ENCODE measurements at places on chromosomes 7 and 10.

DNA sequence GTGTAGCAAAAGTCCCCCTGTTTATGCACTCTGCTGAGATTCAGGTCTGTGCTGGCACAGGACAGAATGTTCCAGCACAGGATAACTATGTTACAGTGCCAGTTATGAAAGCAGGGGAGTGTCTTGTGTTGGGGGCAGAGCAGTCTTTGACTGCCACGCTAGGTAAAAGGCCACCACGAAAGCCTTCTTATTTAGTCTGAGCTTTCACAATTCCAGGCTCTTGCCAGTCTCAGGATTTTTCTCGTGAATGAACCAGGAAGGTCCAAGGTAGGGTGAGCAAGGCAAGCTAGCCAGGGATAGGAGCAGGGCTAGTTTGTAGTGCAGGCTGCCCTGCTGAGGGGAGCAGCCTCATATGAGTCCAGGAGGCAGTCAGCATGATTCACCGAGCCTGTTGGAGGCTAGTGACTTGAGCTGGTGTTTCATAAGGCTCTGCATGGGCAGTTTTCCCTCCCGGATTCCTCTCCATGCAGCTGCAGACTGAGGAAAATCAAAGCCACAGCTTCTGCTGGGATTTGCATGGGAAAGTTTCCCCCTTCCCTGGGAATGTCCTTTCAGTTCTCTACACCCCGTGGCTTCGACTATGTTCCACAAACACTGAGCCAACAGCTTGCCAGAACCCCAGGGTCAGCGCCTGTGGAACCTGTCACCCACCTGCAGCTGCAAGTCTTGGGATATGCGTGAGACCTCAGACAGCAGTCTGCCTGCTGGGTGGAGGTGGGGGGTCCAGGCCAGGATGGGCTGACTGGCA lies 112.3 kb downstream of the JCAD start:
- no peak for DNase-seq

GRCh38 chr7:12323415-12323814 lies 80.2 kb downstream of the VWDE start:
- DNase-seq, result no peak

DNA sequence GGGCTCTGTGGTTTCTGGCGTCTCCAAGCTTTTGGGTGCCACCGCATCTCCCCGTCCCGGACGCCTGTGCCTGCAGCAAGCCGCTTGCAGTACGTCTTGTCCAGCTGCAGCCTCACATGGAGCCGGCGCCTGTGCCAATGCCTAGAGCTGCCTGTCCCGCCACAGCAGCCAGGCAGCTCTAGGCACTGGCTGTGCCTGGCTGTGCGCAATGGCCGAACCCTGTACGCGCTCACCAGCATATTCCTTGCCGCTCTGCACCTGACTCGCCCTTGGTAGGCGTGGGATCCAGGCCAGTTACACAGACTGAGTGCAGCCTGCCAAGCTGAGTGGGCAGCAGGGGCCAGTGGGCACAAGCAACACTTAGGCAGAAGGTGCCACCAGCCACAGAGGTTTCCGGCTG lies 381.2 kb upstream of the SORCS1 start:
- no peak for DNase-seq

GRCh38 chr10:110413903-110414547 lies 83.7 kb upstream of the DUSP5 start:
- DNase-seq, result no peak

DNA sequence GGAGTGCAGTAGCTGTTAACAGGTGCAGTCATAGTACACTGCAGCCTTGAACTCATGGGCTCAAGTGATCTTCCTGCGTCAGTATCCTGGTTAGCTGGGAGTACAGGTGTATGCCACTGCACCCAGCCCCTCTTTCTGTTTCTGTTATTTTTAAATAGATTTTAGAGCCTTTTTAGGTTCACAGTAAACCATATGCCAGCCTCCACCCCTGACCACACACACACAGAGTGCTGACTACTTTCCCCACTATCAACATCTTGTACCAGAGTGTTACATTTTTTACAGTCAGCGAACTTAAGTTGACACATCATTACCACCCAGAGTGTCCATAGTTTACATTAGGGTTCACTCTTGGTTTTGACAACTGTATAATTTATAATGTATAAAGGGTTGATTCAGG lies 32.1 kb downstream of the MARCHF5 start:
- no peak for DNase-seq

DNA sequence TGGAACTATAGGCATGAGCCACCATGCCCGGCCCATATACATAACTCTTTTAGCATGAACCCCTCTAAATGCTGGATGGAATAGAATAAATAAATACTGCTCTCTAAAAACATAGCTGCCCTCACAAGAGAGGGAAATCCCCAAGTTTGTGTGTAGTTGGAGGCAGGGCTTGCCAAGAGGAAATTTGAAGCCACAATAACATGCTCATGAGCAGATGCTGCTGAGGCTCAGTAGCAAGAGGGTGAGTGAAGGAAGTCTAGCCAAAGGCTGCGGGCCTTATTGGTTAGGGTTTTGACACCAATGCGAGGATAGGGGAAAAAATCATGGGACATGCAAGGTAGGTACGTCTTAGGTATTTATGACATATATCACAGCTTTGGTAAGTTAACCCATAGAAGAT lies 17.3 kb downstream of the TPK1 start:
- no peak for DNase-seq

All from hematopoietic multipotent progenitor cell treated with erythropoietin and hydrocortisone succinate and interleukin-3 and kit ligand, for 17 days (in vitro differentiated cells).